ENCODE measurements at places on chromosomes 2 and 18.

DNA sequence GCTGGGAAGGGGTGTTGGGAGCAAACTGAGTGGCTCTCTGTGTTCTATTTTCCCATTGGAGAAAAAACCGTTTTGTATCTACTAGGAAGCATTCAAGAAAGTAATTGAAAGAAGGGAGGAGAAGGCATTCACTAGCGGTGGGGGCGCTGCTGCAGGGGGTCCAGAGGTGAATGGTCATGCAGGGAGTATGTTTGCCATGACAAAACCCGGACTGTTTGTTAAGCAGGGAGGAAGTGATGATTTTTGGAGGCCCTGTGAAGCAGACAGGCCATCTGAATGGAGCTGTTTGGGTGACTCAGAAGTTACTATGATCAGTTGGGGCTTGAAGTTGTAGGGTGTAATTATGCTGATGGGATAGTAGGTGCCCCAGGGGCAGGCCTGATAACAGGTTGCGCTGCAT, 7.0 kb downstream of the TAF4B start:
- DNase-seq: no peak

DNA sequence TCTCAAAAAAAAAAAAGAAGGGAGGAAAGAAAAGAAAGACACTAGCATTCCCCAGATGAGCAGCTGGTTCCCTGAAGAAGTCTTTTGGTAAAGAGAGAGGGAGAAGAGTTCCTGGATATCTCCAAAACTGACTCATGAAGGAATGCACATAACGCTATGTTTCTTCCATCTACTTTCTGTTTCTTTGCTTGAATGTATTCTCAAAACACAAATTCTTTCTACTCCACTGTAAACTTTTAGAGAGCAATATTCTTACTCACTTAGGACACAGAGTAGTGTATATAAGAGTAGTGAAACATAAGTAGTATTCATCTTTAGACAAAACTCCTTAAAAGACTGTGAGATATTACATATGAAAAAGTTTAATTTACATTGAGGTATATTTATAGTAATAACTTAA, 64.2 kb downstream of the TRIP12 start:
- peak; percentile 54 for DNase-seq

DNA sequence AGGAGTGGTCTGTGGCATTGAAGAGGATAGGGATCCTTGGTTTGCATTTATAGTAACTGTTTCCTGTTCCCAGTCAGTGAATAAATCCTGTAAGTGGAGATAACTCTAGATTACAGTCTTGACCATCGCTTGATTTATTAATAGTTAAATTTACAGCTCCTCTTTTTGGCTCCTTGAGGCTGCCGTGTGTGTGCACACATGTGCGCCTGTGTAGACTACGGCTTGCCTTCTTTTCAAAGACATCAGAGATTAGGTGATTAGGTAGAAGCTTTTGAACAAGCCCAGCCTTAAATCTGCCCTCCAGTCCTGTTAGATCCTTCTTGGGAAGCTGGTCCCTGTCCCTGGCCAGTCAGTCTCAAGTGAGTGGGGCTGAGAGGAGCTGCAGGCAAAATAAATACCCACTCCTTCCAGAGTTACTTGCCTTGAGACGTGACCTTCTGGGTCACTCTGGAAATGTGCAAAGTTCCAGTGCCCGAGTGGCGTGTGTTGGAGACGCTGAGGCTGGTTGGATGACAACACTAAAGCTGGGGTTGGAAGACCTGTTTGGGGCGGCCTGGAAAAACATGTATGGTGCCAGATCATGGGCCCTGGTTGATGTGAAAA, 32.0 kb downstream of the TCF7L1 start:
- DNase-seq: no peak

GRCh38 chr2:179140571-179140970, 90.6 kb upstream of the CCDC141 start:
- DNase-seq: no peak

GRCh38 chr2:173659509-173659908, 304.8 kb downstream of the CDCA7 start:
- no peak for DNase-seq

DNA sequence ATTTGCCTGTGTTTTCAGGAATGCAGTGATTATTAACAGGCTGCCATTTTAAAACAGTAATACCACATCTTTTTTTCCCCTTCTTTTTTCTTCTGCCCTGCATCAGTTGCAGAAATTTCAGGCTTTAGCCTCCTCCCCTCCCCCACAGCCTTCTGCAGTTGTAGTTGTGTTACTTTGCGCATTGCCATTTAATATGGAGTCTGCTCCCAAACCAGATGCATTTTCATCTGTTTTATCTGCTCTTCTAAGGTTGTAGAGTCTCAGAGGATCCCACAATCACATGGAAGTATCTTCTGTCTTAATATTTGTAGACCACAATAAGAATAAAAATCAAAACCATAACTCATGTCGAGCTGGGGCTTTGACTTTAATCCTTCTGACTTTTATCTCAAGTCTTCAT, 3.8 kb downstream of the ASXL3 start:
- no peak for DNase-seq

- no peak for DNase-seq
Measured at GRCh38 chr2:238502088-238502810, 75.5 kb downstream of the ASB1 start.

GRCh38 chr2:99488539-99489062, 1.2 kb downstream of the REV1 start:
- peak; percentile 52 for DNase-seq

GRCh38 chr18:73691118-73691517, 456.5 kb downstream of the FBXO15 start:
- peak; percentile 68 for DNase-seq

GRCh38 chr2:225182126-225182525, 139.9 kb upstream of the DOCK10 start:
- no peak for DNase-seq

GRCh38 chr18:46732201-46732600, 24.7 kb downstream of the ST8SIA5 start:
- DNase-seq: no peak

GRCh38 chr2:240285725-240286124, 145.3 kb upstream of the OTOS start:
- no peak for DNase-seq

- no peak for DNase-seq
Measured at GRCh38 chr2:112724591-112725525, 4.0 kb downstream of the NT5DC4 start.

GRCh38 chr2:127084611-127085316, 22.2 kb downstream of the BIN1 start:
- DNase-seq: peak; percentile 85

DNA sequence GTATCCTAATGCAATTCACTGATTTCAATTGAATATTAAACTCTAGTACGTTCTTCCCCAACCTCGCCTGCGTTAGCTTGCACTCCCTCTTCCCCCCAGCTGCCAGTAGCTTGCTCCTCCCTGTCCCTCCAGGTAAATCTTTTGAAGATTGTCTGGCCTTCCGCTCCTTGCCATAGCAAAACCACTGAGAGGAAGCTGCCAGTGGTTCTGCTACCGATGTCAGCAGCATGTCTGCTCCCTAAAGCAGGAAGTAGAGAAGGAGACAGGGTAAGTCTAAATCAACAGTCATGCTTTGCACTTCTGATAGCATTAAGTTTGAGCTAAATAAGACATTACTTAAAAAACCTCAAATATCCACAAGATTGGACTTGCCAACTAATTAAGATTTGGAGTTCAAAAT, 89.1 kb downstream of the SCN2A start:
- DNase-seq: no peak

DNA sequence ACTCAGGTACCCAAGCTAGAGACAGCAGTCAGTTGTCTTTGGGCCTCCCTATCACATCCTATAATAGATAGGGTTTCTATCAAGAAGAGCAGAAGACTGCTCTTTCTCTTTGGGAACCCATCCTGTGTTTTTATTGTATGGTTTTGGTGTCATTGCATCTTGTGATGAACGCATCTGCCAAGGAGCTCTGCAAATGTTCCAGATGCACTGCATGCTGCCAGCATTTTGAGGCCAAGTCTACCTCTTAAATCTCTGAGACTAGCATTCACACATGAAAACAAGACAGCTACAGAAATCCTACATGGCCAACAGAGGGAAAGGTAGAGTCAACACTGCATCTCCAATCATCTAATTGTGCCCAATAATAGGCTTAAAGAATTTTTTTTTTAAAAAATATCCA, 14.0 kb downstream of the SEMA4F start:
- DNase-seq: no peak

- DNase-seq: peak; percentile 42
Measured at GRCh38 chr2:96329456-96329855, 4.3 kb downstream of the ITPRIPL1 start.

DNA sequence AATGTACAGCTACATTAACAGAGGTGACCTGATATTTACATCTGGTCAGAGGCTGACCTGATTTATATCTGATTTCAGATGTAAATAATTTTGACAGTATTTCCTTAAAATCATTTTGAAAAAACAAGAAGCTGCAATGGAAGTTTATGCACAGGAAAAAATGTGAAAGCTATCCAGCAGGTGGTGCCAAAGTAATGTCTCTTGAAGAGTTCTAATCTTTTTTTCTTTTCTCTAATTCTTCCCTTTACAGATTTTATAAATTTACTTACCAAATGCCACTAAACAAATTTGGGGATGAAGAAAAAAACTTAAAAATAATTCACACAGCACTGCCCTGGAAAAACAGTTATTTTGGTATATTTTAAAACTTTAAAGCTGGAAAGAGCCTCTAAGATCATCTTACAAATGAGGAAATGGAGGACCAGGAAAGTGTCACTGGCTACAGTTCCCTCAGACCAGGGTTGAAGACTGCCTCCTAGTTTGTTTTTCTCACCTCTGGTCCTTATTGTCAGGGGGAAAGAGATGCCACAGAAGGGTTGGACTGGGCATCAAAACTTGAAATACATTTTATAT, 16.4 kb upstream of the FBLN7 start:
- DNase-seq: peak; percentile 57

- DNase-seq: no peak
Measured at GRCh38 chr2:9707008-9707407, 76.2 kb upstream of the YWHAQ start.

DNA sequence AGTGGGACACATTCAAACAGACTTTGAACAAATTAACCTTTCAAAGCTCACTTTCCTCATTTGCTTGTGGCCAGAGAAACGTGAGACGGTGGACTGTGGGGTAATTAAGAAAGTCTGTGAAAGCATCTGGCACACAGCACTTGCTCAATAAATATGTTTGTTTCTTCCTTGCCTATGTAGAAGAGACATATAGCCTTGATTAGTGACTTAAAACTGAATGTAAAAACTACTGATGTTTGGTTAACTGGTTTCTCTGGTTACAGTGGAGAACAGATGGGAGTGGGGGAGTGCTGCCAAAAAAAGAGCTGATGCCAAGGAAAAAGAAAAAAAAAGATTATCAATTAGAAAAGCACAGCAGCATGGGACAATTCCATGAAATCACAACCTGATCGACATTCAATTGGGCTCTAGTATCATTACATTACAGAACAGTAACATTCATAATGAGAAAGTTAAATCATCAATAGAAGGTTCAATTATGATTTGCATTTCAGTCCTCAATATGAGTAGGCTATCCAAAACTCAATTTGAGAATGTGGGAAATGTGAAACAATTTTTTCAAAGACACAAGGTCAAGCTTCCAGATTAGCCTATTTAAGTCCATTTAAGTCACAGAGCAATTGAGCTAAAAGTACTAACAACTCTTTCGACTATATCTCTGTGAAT, 14.7 kb downstream of the CUL3 start:
- DNase-seq: peak; percentile 64

DNA sequence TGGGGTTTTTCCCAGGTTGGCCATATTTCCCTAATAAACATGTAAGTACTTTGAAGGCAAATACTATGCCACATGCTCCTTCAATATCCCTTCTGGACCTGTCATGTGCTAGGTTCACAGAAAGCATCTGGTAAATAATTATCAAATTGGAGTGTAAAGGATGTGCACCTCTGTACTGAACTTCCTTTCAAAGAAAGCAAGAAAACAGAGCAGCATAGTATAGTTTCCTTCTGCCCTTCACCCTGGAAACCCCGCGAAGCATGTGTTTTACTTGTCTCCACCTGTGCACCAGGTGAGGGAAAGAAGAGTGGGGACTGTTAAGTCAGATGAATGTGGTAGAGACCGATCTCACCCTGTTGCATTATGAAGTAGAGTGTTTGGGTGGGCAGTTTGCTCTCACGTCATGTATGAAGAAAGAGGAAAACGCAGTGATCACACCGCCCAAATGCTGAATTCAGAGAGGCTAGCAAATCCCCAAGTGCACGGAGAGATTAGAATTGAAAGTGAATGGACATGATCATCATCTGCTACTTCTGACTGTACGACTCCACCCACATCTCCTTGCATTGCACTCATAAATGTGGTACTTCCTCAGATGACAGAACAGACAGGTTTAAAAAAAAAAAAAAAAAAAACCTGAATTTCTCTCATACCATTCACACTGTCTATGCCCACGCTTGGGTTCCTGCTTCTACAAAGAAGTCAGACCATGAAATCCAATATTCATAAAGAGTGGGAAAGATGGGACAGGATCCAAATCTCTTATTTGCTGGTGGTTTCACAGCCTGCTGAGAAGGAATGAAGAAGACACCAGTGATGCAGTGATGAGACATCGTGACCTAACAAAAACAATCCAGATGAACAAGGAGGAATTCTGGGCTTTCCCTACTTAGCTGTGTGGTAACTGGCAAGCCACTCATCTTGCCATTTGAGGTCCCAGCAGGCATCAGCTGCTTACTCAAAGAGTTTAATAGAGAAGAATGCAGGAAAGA, 448.6 kb downstream of the BCL11A start:
- DNase-seq: no peak

GRCh38 chr2:236834284-236834683, 251.4 kb upstream of the COPS8 start:
- no peak for DNase-seq

DNA sequence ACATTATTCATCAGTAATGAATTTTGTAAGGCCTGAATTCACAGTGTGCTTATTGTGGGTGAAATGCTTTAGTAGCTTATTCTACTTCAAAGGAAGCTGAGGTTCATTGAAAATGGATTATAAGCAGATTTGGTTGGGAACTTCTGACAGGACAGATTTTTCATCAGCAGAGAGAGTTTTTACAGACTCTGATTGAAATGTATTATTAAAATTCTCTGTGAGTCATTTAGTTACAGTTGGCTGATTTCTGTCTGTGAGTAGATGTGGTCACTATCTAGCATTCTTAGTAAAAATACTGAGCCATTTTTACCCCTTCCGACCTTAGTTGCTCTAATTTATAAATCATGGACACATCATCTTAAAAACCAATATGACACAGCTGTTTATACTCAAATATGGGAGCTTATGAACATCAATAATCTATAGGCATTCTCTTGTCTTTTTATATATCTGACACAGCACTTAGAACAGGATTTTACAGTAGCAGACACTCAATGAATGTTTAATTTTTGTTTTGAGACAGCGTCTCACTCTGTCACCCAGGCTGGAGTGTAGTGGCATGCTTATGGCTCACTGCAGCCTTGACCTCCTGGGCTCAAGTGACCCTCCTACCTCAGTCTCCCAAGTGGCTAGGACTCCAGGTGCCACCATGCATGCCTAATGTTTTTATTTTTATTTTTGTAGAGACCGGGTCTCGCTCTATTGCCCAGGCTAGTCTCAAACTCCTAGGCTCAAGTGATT, 239.6 kb downstream of the BABAM2 start:
- DNase-seq: no peak

- no peak for DNase-seq
Measured at GRCh38 chr2:78982638-78983330, 42.7 kb upstream of the REG3G start.

Data from fibroblast of villous mesenchyme (primary cell).